ENCODE measurements at places on chromosomes 7 and 10.

DNA sequence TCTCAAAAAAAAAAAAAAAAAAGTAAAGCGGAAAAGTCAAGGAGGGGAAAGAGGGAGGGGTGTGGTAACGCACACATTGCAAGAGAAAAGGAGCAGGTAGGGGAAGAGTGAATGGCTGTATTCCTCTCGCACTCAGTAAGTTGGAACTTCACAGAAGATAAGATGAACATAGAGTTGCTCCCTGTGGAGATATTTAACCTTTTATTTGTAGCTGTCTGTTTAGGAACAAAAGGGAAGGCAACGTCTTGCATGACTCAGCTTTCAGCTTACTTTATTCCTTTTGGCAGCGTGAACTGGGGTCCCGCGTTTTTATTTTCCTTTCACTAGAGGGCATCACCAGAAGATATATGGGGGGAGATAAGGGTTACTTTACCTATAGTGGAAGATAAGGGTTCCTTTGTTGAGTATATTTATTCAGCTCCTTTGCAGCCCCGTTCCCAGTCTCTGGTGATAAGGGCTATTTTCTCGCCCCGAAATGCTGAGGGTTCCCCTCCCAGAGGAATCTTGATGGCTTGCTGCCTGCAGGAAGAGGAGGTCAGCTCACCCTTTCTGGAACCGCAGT, 78.5 kb downstream of the APBB1IP start:
- no peak for DNase-seq

DNA sequence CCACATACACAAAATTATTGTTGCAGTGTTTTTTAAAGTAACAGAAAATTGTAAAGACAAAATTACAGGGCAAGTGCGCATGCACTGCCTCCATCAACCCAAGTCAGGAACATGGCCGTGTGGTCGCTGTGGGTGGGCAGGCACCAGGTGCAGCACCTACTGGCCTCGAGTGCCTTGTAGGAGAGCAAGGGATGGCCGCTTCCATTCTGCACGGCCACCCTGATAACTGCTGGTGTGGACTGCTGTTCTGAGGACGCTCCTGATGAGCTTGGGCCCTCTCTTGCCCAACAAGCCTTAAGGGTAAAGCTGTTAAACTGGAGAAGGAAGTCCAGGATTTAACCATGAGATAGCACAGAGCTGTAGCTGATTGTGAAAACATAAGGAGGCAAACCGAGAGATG, 124.6 kb upstream of the PPP1R9A start:
- DNase-seq, result no peak

DNA sequence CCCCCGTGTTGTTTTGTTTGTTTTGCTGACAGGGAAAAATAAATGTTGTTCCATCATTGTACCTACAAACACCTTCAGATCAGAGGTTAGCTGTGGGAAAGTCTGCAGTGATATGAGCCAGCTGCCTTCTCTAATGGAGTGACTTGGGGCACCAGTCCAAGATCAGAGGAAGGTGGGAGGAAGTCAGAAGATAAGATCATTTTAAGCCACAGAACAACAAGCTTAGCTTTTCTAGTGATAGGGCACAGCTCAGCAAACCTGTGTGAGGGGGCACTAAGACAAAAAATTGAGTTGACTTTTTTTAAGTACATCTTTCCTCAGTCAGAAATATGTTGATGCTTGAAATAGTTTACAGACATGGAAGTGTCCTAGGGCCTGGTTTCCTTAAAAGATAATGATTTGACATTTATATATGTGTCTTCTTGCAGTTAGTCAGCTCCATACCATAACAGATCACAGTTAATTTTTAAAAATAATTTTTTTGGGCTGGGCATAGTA, 240.3 kb upstream of the KAT6B start:
- DNase-seq, result no peak

- no peak for DNase-seq
These were observed 108.3 kb downstream of the COL28A1 start for GRCh38 chr7:7427363-7427762.

DNA sequence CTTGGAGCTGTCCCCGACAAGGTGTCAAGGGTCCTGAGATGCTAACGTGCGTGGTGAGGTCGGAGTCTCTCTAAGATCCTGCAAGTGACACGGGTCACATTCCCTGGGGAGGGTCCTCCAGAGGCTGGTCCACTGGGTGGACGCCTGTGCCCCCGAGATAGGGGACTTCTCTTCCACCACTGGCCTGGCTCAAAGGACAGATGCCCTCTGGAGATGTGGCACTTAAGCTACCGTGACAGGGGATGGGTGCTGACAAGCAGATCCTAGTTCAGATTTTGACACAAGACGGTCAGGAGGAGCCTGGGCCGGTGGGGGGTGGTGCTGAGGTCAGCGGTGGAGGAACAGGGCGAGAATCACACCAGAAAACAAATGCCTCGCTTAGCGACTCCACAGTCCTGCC, 178.0 kb downstream of the ADARB2 start:
- no peak for DNase-seq

DNA sequence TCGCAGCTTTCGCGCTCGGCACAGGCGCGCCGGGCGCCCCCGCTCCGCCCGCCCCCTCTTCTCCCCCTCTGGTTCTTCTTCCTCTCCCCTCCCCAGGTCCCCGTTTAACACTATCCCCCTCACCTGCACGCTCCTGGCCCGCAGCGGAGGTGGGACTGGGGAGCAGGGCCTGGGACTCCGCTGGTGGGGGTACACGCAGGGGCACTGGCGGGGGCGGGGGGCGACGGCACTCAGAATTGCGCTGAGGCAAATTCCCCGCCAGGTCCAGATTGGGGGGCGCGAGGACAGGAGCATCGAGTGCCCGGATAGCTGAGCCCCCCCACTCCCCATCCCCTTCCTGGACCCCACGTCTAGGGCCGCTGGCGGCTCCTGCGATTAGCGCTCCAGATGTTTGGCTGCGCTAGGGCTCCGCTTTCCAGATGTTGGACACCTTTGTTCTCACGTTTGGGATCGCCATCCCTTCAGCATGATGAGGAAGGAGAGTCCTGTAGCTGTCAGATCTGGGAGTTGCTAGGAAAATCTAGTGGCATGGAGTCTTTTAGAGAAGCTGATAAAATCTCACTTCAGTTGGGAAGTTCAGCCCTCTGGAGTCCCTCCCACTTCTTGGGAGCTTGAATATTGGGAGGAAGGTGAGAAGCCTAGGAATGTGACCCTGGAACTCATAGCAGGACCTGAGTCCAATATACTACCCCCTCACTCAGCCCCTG, 31.4 kb upstream of the PAX2 start:
- DNase-seq, result no peak
